Mucosa of descending colon (tissue), 3 donors: ENCODE measurements at places on chromosomes 11 and 22. TPM values are rescaled to one million over a fixed set of nuclear protein-coding genes. Genes with fewer than 3 reads are reported as not detected.

- DNase-seq, result no peak
These were observed 15.1 kb downstream of the PITPNB start for GRCh38 chr22:27903805-27904473.

DNA sequence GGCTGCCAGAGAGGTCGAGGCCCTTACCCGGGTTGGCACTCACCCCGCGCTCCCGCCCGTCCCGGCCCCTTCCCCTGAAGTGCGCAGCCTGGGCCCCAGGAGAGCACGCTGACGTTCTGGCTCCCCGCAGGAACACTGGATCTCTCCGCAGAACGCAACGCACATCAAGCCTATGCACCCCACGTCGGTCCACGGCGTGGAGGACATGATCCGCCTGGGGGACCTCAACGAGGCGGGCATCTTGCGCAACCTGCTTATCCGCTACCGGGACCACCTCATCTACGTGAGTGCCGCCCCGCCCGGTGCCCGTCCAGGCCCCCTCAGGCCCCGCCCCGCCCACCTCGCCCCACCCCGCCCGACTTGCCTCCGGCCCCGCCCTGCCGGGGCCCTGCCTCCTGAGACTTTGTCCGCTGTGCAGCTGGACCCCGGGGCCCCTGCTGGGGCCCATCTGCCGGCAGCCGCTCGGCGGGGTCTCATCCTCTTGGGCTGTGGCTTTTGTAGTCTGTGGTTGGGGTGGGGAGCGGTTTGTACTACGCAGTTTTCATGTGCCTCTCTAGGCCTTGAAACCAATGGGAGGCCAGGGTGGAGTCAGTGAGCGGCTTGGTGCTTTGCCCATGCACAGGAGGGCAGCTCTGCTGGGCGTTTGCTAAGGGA lies 19.7 kb downstream of the MYO7A start:
- peak; percentile 70 for DNase-seq

DNA sequence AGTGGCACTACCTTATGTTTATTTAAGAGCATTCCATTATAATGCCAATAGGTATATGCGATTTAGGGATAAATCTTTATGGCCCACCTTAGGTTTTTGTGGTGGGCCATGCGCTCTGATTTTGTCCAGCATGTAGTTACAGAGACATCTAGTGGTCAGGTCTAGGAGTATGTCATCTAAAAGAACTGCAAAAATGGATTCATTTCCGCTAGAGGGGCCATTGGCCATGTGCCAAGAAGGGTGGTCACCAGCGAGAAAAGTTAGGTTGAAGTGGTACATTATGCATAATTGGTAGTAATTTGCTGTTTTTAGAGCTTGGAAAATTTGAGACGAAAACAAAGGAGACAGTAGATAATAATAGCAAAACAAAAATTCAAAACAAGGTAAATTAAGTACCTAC lies 27.7 kb downstream of the LRRC4C start:
- no peak for DNase-seq

DNA sequence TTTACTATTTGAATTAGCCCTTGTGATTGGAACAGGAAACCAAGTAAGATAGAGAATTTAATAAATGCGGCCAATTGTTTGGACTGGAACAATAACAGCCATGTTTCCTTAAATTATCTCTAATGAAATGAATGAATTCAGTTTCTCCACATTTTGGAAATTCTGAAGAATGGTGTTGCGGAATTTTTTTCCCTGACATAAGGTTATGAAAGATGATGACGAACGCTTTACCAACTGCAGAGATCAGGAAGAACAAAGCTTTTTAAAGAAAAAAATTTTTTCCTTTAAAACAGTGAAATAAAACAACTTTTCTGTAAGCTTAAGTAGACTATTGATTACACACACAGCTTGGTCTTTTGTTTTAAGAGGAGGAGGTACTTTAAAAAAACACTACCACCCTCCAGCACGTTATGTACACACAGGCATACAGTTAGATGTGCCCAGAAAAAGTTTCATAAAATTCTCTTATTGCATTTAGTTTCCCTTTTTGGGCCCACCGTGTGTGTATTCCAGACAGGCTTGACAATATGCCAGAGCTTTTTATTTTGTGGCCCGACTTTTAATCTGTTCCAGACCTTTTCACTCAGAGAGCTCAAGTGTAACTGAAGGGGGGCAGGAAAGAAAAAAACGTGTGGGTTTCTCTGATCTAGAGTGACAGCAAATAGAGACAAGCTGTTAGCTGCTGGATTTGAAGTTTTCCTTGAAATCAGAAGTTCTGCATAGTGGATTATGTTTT lies 77.3 kb downstream of the YAP1 start:
- DNase-seq, result no peak

DNA sequence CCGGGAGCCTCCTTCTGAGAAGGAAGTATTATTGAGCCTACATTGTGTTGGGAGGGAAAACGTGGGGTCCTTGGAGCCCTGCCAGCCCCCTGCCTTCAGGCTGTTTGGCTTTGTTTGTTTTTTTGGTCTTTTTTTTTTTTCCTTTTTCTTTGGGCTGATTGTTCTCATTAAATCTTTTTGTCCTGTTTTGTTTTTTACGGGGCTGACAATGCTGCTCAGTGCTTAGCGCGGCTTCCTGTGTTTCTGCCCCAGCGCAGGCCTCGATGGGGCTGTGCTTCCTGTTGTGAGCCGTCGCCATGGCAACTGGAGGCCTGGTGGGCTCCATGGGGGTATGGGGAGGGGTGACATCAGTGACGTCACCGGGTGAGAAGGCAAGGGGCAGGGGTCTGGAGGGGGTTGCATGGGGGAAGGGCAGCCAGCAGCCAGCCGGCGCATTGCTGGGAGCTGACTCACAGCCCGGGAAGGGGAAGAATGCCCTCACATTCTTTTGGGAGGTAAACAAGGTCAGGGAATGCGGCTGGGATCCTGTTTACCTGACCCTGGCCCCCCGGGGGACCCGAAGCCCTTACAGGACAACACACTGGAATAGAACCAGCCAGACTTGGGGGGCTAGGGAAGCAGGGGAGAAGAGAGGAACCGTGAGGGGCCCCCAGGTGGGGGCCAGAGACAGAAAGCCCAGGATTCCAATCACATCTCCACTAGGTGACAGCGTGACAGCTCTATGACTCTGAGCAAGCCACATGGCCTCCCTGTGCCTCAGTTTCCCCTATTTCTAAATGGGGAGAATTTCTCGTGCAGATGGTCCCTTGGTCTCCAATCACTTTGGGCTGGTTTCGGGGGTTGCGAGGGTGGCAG lies 22.2 kb upstream of the CBX7 start:
- peak; percentile 89 for DNase-seq

DNA sequence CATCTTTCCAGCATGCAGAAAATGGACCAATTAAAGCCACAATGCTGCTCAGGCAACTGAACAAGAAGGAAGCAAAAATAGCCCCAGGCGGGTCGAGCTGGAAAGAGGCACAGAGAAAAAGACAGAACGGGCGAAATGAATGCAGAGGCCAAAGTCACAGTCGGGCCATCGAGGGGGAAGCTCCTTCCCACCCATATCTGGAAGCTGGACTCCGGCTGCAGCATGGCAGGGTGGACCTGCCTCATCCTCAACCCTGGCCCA lies 58.6 kb upstream of the PRDM11 start:
- DNase-seq, result no peak

DNA sequence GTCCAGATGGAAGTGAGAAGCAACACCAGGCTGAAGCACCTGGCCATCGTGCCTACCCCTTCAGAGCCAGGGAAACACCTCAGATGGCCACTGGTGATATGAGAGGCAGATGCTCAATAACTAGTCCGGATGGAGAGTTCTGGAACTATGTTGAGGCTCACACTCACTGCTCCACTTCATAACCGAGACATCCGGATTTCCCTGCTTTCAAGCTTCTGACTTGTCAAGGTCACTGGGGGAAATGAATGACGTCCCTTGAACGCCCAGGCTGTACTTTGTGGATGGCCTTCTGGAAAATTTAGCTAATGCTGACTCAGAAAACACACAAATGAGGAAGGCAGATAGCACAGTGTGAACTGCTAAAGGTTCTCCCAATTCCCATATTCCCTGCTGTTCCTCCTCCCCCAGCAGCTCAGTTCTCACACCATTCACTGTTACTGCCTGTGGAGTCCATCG lies at the start of gene LYVE1:
LYVE1 (minus strand) TSS at position 180 of the 456 bp plus-strand sequence; CDS start at position 47, 133 bp downstream.
- DNase-seq, result no peak

DNA sequence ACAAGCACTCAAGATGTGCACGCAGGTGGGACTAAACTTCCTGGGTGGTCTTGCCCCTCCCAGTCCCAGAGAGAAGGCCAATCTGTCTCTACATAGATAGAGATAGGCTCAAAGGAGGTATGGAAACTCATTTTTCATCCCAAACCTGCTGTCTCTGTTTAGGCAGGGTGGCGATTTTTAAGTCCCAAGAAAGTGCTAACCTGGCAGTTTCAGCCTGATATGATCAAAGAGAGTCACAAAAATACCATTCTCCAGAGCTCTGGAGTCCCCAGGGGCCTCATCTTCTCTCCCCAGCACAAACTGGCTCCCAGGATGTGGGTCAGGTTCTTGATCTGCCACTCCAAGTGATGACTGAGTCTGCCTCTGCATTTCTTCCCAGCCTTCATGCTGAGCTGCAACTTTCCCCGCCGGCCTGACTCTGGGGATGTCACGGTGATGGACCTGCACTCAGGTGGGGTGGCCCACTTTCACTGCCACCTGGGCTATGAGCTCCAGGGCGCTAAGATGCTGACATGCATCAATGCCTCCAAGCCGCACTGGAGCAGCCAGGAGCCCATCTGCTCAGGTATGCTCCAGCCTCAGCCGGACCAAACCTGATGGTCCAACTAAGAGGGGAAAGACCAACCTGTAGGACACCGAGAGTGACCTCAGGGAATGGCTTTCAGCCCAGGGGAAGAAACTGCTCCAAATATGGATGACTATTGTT lies 129.5 kb downstream of the SEZ6L start:
- DNase-seq, result no peak

- no peak for DNase-seq
These were observed 48.9 kb downstream of the ARHGEF12 start for GRCh38 chr11:120385110-120385509.

DNA sequence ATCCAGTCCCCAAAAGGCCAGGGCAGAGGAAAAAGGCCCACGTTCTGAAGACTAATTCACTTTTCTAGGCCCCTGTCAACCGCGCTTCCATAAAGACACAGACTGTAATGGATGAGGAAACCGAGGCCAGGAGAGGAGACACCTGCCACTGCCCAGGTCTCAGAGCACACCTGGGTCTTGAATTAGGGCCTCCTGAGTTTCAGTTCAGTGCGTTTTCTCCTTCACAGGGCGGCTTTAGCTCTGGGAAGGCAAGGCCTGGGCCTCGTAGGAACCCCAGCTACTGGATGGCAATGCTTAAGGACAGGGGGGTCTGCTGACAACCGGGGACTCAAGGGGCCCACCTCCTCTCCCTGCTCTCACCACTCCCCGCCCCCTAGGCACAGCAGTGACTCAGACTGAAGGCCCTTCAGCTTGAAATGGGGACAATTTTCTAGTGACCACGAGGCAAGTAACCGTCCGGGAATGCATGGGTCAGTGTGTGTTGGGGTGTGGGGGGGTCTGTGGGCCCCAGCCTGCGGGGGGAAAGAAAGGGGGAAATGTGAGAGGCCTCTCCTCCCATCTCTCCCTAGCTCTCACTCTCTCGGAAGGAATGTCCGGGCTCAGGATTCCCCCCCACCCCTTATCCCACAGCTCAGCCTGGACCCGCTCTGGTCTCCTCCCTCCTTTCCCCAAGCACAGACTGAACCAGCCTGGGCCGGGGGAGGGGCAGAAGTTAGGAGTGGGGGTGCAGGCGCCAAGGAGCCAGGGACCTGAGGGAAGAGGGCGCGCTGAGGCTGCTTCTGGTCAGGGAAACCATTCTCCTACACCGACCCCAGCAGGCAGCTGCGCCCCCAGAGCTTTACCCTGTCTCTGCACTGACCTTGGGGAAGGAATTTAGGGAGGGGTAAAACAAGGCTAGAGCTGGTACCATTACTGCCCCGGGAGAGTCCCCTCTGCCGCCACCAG lies 17.2 kb downstream of the CREB3L1 start:
- no peak for DNase-seq

DNA sequence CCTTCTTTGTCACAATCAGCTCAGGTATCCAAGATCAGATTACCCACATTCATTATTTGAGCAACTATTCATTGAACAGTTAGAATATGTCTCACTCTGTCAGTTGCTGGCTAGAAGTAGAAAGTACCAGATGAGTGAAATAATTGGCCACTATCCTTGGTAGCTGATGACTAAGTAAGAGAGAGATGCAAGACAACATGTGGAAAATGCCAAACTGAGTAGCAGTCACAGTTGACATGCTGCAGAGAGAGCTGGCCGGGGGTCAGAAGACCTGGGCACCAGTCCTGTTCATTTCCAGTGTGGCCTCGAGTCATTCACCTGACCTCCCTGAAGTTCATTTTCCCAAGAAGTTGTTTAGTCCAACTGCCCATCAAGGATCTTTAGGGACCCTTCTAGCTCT lies 22.5 kb upstream of the SMIM35 start:
- no peak for DNase-seq

DNA sequence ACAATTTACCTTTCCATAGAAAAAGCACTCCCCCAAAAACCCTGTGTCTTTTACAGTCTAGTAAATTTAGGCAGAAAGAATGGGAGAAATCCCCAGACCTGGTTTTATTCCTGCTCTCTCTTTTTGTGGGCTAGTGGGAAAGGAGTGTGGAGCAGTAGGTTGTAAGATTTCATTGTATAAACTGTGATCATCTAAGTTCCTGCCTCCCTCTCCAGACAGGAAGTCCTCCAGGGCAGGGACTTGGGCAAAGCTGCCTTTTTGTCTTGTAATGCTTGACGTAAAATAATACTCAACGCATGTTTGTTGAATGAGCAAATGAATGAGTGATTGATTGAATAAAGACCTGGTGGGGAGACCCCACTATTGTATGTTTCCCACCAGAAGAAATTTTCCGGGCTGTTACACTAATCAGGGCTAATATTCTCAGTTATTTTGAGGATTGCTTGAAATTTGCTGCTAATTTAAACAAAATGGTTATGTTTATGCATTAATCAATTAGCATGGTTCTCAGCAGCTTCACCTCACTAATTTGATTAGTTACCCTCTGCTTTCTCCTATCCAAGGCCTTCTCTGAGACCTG lies 36.3 kb downstream of the CSNK2A3 start:
- DNase-seq, result no peak

DNA sequence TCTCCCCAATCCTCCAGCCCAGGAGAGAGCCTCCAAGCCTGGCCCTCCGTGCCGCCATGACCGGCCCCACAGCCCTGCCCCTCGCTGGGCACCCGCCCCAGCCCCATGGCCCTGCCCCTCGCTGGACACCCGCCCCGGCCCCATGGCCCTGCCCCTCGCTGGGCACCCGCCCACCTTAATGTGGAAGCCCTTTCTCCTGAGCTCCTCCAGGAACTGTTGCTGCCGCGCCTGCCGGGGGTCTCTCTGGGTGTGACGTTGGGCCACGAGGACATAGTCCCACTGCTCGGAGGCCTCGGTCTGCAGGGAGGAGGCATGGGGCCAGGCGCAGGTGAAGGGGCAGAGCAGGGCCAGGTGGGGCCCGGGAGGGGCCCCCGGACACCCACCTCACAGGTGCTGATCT lies 8.2 kb downstream of the ANO9 start:
- DNase-seq, result no peak

GRCh38 chr22:41504397-41504796 lies 35.5 kb downstream of the ACO2 start:
- DNase-seq, result no peak

The C11orf86 gene
- total RNA-seq, result 38.3 TPM

The TMPRSS4 gene
- total RNA-seq, result 243 TPM

The DNAJB7 gene
- 0.14 TPM for total RNA-seq

The STK33 gene
- 3.4 TPM for total RNA-seq

The GGTLC2 gene
- not detected for total RNA-seq

The SNX32 gene
- 9.4 TPM for total RNA-seq

The UCP3 gene
- 2.8 TPM for total RNA-seq

The PLAAT2 gene
- 62.8 TPM for total RNA-seq

The CLTCL1 gene
- total RNA-seq, result 3.0 TPM

The MAPK8IP1 gene
- total RNA-seq, result 12.3 TPM
